Mononuclear cell (primary cell): ENCODE measurements at places on chromosomes 2 and 18. TPM values are rescaled to one million over a fixed set of nuclear protein-coding genes. Genes with fewer than 3 reads are reported as not detected.

Gene LYPD6B
- not detected for total RNA-seq

Gene CNRIP1
- not detected for total RNA-seq

Gene CHRNG
- not detected for total RNA-seq

Gene MBP
- 80.7 TPM for total RNA-seq

Gene HOXD13
- not detected for total RNA-seq

Gene PHLPP1
- 9.1 TPM for total RNA-seq

Gene AQP12B
- not detected for total RNA-seq

Gene IRS1
- 2.3 TPM for total RNA-seq

Gene SLC9A2
- not detected for total RNA-seq

Gene DYNAP
- not detected for total RNA-seq

Gene RAB6C
- total RNA-seq = 0.10 TPM

Gene FOXI3
- total RNA-seq = not detected

Gene B3GNT7
- total RNA-seq = 6.5 TPM

Gene MOGAT1
- not detected for total RNA-seq

Gene HOXD3
- not detected for total RNA-seq

Gene CCDC141
- 33.9 TPM for total RNA-seq

Gene SDC1
- not detected for total RNA-seq

Gene IL36RN
- not detected for total RNA-seq

Gene ADGRF3
- total RNA-seq = 0.31 TPM

Gene CXCR4
- 1,915 TPM for total RNA-seq

Gene EPB41L3
- 24.9 TPM for total RNA-seq

Gene LRRTM4
- total RNA-seq = 0.10 TPM

Gene TUBA3E
- total RNA-seq = not detected

Gene GPR39
- not detected for total RNA-seq

Gene CRACDL
- 1.6 TPM for total RNA-seq

Gene CBLN2
- total RNA-seq = 0.10 TPM

Gene DUSP2
- total RNA-seq = 891 TPM

Gene DNER
- 0.21 TPM for total RNA-seq

Gene CYS1
- 0.10 TPM for total RNA-seq

Gene VIT
- total RNA-seq = not detected

Gene ITPRIPL1
- total RNA-seq = 4.7 TPM

Gene SLC1A4
- total RNA-seq = 3.6 TPM

Gene HPCAL1
- total RNA-seq = 34.7 TPM

Gene TRPM8
- not detected for total RNA-seq

Gene CPO
- 0.21 TPM for total RNA-seq

Gene ADD2
- total RNA-seq = 2.4 TPM

Gene TFCP2L1
- total RNA-seq = 0.10 TPM
